ENCODE measurements at places on chromosomes 11 and 22.

- DNase-seq, result no peak
Observed at GRCh38 chr22:20083891-20084546, 4.0 kb downstream of the DGCR8 start.

GRCh38 chr11:44507896-44508445, 57.5 kb upstream of the CD82 start:
- no peak for DNase-seq

DNA sequence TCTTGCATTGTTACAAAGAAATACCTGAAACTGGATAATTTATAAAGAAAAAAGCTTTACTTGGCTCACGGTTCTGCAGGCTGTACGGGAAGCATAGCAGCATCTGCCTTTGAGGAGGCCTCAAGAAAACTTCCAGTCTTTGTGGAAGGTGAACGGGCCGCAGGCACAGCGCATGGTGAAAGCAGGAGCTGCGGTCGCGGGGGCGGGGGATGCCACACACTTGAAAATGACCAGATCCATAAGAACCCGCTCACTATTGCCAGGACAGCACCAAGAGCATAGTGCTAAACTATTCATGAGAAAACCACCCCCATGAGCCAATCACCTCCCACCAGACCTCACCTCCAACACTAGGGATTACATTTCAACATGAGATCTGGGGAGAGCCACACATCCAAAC, 45.6 kb upstream of the SEPTIN5 start:
- DNase-seq, result no peak

- no peak for DNase-seq
Observed at GRCh38 chr11:3684129-3684818, 13.1 kb upstream of the CHRNA10 start.

GRCh38 chr11:64910451-64911093, 6.4 kb downstream of the ATG2A start:
- DNase-seq, result no peak

DNA sequence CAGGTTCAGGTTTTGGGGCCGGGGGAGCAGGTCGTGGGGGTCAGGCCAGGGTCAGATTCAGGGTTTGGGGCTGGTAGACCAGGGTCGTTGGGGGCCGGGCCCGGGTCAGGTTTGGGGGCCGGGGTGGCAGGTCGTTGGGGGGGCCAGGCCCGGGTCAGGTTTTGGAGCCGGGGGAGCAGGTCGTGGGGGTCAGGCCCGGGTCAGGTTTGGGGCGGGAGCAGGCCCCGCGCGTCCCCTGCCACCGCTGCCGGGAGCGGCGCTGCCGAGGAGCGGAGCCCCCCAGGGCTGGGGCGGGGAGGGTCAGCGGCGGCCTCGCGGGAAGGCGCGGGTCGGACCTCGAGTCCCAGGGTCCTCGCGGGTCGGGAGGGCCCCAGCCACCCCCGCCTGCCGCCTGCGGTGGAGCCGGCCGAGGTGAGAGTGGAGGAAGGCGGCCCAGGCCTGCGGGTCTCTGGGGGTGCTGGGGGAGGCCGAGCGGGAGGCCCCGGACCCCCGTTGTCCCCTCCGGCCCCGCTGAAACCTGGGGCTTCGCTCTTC, 535 bp downstream of the TRABD start:
- DNase-seq, result no peak

DNA sequence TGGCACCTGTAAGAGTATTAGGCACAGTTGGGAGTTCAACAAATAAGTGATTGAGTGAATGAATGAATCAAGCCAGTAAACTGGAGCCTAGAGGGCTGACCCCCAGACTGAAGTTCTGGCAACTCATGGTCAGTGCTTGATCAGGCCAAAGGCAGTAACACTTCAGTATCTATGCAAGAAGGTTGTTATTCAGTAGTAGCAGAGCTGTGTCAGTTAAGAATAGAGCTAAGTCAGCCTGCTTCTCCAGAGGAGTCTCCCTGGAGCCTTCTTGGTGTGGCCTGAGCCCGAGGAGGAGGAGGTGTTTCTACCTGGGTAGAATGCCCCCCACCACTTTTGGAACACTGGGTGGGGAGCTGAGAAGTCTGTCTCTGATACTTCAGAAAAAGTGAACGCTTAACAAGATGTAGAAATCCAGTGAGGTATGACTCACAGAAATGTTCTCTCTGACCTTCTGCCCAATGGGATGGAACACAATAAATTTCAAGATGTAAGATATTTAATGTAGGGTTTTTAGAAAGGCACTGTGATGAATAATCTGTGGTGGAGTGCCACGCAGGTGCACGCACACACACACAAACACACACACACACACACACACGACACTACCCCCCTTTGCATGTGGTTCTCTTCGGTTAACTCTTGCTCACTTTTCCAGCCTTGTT, 219.9 kb downstream of the HIPK3 start:
- no peak for DNase-seq

DNA sequence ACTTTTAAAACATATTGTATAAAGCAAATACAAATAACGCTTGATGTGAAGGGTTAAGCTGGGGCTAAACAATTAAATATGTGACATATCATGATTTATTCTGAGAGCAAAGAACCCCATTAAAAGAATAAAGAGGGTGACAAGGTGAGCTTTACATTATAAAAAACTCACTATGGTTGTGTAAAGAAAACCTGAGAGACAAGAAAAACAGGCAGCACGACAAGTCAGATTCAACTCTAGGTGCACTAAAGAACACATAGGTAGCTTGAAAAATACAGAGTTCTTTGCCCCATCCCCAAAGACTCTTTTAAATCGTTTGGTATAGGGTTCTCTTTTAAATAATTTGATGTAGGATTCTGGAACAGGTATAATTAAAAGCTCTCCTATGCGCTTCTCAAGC, 63.5 kb downstream of the LUZP2 start:
- DNase-seq, result no peak

DNA sequence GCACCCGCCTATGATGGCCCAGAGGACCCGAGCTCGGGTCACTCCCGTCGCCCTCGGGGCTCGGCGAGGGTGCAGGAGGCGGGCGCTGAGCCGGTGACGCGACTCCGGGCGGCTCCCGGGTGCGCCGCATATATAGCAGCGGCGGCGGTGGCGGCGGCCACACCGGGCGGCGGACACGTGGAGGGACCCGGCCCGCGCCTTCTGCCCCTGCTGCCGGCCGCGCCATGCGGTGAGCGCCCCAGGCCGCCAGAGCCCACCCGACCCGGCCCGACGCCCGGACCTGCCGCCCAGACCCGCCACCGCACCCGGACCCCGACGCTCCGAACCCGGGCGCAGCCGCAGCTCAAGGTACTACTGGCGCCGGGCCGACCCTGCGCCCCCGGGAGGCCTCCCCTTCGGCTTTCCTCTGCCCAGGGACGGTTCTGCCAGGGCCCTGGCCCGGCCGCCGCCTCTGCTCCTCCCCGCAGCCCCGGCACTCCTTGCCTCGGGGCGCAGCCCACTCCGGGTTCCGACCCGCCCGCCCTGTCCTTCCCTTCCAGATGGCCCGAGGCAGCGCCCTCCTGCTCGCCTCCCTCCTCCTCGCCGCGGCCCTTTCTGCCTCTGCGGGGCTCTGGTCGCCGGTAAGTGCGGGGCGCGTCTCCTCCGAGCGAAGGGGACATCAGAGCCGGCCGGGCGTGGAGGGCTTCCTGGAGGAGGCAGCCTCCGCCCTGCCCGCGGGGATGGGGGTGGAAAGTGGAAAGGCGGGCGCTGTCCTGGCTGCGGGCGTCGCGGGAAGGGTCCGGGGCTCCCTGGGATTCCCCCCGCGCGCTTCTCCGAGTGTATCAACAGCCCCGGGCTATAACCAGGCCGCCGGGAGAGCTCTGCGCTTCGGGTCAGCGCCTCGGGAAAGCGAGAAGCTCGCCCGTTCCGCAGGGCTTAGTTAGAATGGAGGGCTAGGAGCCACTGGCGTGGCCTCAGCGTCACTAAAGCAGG, at the start of gene GAL:
GAL (plus strand) TSS at position 160 of the 972 bp plus-strand sequence; CDS start at position 540, 380 bp downstream.
- DNase-seq, result no peak

- DNase-seq, result peak; percentile 32
Observed at GRCh38 chr11:17498475-17498874, 21.8 kb upstream of the ABCC8 start.

GRCh38 chr11:17700991-17701390, 18.4 kb upstream of the MYOD1 start:
- DNase-seq, result no peak

GRCh38 chr22:48887394-48888332, 940.0 kb downstream of the BRD1 start:
- DNase-seq, result no peak

GRCh38 chr22:46734830-46735453, 3.1 kb downstream of the CERK start:
- no peak for DNase-seq

- no peak for DNase-seq
Observed at GRCh38 chr11:117945047-117945810, 16.0 kb upstream of the TMPRSS13 start.

DNA sequence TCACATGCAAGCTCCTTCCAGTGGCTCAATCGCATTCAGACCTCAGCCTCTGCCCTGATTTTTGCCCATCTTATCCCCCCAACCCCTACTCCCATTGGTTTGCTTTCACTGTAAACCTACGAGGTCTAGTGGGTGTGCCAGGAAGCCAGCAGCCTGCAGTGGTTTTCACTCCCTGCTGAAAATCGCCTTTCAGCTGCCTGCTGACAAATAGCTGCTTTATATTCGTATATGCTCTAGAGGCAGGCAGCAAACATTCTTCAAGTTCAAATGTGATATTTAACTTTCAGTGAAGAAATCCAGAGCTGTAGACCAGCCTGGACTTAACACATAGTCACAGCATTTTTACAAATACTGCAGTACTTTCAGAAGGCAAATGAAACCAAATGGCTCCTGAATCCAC, 92.8 kb upstream of the APOA1 start:
- peak; percentile 6 for DNase-seq

GRCh38 chr11:66002648-66003225, 434 bp downstream of the BANF1 start:
- peak; percentile 69 for DNase-seq

GRCh38 chr11:120372296-120372695, 36.1 kb downstream of the ARHGEF12 start:
- DNase-seq, result no peak

DNA sequence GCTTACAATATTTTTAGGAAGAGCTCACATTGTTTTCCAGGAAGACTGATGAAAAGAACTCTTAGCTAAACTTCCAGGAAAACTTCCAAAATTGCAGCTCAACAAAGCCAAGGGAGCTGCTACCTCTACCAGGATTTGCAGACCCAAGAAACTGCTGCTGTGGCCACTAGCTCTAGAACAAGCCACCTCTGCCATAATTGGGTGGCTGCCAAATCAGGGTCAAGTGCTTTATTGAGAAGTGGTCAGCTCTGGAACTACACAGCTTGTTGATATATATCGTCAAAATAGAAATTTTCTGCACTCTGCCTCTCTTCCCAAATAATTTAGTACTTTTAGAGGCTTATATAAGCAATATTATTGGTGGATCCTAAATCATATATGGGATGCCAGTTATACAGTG, 371.8 kb upstream of the CHORDC1 start:
- no peak for DNase-seq

- DNase-seq, result no peak
Observed at GRCh38 chr11:95242091-95242844, 11.3 kb upstream of the SESN3 start.

DNA sequence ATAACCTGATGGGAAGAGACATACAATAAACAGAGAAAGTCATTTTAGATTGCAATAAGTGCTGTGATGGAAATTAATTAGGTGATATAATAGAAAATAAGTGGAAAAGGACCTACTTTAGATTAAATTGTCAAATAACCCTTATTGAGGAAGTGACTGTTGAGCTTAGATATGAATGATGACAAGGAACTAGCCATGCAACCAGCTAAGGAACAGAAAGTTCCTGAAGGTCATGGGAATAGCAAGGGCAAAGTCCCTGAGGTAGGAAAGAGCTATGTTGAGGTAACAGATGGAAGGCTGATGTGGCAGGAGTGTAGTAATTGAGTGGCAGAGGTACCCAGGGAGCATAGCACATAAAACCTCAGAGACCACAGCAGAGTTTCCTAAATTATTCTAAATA, 135.2 kb downstream of the WNT11 start:
- DNase-seq, result no peak

GRCh38 chr22:38735126-38735464, 20.7 kb downstream of the SUN2 start:
- no peak for DNase-seq

DNA sequence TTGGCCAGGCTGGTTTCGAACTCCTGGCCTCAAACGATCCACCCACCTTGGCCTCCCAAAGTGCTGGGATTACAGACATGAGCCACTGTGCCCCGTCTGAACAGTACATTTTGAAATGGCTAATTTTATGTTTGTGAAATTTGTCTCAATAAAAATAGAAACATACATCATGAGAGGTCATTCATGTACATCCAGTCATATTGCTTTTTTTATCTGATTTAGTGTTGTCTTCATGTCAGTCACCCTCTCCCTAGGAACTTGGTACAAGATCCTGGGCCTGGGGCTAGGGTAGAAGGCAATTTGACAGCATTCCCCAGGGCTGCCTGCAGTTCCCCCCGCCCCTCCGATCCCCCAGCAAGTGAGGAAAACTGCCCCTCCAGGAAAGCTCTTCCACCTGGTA, 46.6 kb upstream of the RBFOX2 start:
- DNase-seq, result no peak

GRCh38 chr11:18761144-18761543, 30.5 kb downstream of the PTPN5 start:
- DNase-seq, result no peak

- no peak for DNase-seq
Observed at GRCh38 chr11:123822032-123822431, 15.9 kb upstream of the OR6M1 start.

- no peak for DNase-seq
Observed at GRCh38 chr11:69075421-69076128, 26.8 kb downstream of the TPCN2 start.

DNA sequence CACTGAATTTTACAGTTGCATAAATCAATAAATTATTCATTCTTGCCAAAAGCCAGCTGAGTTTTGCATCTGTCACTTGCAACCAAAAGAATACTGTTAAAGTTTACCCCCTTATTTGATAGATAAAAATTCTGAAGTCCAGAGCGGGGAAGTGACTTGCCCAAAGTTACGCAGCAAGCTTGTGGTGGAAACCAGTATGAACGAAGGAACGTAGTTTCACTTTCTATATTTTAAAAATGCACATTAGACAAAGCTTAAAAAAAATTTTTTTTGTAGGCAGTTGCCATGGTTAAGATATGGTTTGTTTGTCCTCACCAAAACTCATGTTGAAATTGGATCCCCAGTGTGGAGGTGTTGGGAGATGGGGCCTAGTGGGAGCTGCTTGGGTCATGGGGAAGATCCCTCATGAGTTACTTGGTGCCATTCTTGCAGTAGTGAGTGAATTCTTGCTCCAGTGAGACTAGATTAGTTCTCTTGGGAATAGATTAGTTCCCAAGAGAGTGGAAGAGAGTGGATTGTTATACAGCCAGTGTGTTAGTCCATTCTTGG, 46.3 kb upstream of the SEZ6L start:
- DNase-seq, result no peak

Measured in NCI-H2227 treated with DMSO at 0.1 percent for 48 hours (cell line).